ENCODE measurements at places on chromosomes 5 and 9.
A peak's percentile ranks its signal among the peaks of the same experiment; 100 is the strongest.

DNA sequence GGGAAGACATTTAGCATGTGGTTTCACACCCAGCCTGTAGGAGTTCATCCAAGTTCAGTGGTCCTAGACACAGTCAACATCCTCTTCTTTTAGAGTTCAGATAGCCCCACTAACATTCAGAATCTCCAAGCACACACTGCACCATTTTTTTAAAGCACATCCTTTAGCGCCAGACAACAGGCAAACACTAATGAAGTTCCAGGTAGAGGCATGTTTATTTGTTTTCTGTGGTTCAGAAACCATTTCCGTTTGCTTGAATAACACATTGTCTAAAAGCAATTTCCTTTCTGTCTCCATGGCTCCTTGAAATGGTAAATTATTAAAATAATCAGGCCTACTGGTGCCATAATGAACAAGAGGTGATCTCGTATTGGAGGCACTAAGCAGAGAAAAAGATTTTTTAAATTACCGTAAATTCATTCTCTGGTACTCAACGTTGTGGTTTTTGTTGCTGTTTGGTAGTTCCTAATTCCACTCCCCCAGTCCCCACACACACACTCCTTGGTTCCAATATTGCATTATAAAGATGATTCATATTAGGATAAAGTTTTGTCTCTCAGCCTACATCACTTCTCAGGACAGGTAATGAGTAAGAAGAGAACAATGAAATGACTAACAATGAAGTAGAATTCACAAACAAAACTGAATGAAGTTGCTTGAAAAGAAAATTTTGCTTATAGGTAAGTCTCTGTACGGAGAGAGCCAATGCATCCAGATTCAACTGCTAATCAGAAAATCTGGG is 153.1 kb downstream of the PCSK1 start:
- no peak for DNase-seq

DNA sequence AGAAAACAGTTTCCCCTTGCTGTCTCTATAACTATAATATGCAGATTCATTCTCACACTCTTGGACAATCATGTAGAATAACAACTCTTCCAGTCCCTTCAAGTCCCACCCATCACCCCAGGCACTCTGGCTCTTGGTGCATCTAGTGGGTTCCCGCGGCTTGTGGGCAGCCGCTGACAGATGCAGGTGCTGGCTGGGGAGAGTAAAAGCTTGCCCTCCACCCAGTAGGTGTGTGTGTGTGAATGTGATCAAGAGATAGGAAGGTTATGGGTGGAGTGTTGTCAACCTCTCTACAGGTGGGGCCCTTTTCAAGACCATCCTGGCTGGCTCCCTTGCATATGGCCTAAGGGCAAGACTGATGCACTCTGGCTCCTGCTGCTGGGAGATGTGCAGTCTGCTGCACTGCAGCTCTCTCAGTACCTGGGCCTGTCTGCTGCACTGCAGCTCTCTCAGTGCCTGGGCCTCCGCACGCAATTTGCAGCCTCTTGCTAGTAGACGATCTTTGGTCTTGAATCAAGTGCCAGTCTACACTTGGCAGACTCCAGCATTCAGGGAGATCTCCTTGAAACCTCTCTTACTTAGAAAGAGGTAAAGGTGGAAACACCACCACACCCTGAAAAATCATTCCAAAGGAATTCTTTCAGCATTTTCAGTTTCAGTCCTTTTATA is 189.7 kb upstream of the GDNF start:
- no peak for DNase-seq

DNA sequence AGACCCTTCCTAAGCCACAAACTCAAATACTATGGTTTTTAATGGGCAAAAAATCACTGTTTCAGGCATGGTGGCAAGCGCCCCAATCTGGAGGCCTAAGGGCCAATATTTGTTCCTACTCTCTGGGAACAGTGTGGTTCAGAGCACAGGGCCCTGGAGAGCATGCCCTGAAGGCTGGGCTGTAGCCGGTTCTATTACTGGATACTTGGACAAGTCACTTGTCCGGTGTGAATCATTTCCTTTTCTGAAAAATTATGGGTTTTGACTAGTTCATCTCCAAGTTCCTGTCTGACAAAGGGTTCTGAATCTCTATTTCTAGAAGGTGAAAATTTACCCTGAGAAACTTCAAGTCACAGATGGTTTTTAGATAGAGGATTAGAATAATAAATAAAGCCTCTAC is 75.0 kb downstream of the OTULIN start:
- no peak for DNase-seq

DNA sequence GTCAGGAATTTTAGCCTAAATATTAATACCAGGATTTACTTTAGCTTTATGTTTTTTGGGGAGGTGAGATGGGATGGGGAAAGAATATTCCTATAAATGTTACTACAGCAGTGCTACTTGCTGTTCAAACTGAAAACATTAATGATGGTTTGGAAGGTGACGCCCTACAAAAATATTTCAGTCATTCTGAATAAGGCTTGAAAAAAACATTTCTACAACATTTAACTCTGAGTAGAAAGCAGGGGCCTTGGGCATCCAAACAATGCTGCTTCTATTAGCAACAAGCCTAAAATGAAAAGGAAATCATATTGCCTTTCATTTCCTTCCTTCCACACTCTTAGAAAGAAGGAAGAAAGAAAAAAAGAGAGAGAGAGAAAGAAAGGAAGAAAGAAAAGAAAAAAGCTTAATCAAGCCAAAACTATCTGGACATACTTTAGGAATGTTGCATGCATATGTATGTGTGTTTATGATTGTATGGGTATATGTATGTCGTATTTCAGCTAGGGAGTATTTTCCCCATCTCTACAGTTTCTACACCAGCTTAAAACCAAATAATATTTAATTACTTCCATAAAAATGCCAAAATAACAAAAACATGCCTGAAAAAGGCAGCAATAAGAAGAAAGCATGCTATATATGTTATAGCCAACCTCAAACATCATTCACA is 16.3 kb upstream of the DAB2 start:
- DNase-seq = no peak

DNA sequence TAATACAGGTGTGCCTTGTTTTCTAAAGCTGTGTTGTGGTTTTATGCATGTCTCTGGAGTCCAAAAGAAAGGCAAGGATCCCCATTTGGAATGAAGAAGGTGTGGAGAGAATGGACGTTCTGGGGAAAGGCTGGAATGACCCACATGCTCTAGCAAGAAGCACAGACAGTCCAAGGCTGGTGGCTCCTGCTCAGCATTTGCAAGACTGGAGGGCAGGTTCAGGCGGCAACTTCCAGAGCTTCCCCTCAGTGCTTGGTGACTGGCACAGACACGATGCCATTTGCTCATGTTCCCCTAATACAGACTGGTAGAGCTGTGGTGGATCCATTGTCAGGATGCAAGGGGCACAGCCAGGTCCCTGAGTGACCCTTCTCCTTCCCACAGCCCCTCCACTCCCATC is 8.2 kb downstream of the SLC22A4 start:
- no peak for DNase-seq

DNA sequence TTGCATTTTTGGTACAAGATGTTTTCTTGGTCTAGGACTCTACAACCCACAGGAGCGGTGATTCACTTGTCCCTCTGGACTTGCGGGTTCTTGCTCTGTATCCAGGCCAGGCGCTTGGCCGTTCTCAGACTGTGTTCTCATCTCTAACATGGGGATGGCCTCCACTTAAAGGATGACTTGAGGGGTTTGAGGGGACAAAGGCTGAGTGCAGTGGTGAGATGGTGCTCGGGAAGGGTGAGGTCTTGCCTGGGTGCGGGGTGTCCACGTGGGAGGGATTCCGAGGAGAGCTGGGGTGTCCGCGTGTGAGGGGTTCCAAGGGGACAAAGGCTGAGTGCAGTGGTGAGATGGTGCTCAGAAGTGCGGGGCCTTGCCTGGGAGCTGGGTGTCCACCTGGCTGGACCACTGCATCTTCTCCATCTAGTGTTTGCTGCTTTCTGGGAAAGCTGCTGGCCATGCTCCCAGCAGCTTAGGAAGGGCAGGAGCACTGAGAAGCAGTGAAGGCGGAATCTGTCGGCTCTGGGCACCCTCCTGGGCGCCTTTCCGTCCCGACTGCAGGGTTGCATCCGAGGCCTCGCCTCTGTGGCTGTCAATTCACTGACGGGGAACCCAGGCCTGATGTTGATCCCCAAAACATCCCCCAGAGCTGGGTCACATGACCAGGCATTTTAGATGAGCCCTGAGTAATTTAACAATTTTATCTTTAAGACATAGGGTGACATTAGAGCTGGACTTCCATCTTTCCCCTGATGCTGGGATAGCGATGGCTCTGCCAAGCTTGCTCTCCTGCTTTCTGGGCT is 280.5 kb upstream of the IRX4 start:
- no peak for DNase-seq

GRCh38 chr9:18348083-18348475 is 125.9 kb upstream of the ADAMTSL1 start:
- no peak for DNase-seq

DNA sequence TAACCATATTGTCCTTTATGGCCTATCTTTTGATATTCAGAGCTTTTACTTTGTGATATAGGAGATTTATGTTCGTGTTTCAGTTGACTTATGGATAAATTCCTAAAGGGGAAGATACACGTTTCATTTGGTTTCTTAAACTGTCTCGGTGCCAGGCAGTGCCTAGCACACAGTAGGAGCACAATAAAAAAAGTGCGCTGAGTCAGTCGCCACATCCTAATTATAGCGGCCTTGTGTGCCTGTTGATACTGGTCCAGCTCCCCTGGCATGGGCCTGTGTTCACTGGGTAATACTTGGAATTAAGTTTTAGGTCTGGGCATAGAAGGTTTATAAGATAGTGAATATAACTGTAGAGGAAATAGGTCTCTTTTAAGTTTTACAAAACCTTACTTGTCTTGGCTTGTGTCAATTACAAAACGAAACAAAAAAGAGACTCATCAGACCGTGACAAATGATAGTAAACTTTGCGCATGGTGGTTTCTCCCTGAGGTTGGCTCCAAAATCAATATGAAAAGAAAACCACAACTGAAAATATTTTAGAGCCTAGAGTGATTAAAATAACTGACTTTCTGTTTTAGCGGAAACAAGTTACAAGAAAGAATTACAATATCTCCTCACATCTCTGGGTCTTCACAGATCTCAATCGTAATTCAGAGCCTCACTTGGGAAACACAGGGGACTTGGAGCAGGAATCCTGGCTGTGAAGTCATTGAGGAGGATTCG is 84.8 kb downstream of the MVB12B start:
- DNase-seq = peak; percentile 7

DNA sequence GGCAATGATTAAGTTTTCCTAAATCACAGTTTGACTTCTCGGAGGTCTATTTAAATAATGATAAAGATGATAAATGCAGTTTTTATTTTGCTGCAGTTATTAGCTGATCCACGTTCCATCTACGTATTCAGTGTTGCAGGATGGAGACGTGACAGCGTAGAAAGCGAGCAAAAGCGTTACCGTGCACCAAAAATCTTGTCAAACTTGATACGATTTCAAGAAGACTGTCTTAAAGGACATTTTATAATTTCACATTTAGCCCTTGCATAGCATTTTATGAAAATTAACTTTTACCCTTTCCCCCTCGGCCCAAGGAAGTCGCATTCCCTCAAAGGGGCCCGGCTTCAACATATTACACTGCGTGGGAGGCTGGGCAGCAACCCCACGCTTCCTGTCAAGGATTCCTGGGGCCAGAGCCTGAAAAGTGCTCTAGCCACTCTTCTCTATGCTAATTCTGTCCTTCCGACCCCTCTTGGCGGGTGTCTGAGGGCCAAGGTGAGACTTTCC is 7.1 kb upstream of the PURA start:
- DNase-seq = no peak

GRCh38 chr5:158910782-158911692 is 188.7 kb downstream of the EBF1 start:
- no peak for DNase-seq

DNA sequence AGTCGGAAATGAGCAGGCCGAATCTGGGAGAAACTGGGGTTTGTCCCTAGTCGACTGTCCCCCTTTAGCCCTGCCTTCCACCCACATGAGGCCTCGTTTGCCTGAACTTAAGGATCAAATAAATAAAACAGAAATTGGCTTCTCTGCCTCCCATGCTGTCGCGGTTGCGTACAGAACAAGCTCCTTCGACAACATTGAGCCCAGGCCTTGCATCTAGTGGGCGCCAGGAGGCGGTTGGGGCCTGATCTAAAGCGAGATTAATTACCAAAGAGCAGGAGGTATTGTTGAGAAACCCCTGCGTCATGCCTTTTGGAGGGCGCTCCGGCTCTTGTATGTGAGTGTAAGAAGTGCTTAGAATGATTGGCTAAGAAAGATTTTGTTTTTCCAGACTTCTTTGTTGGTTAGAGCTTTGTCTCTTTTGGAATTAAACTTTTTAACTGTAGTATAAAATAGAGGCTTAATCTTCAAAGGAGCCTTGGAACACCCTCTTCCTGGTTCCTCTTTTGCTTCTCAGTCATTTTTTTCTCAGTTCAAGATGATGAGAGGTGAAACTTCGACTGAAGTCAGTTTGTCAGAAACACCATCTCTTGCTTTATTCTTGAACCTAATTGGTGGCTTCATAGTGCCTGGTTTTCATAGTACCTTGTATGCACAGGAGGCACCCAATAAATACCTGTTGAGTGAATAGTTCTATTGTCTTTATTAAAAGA is 828 bp downstream of the ATP6V0E1 start:
- peak; percentile 51 for DNase-seq

Measured in CD4-positive, alpha-beta T cell (primary cell).